Activated CD4-positive, alpha-beta memory T cell treated with anti-CD3 and anti-CD28 coated beads, Interleukin-2, amount 10 ng/mL, durations not matched to agents 7 days and 5 days (primary cell): ENCODE measurements at places on chromosomes 12 and 14. TPM values are rescaled to one million over a fixed set of nuclear protein-coding genes. Genes with fewer than 3 reads are reported as not detected.
A peak's percentile ranks its signal among the peaks of the same experiment; 100 is the strongest.

EGLN3 gene
- total RNA-seq, result 10.9 TPM

SELPLG gene
- 301 TPM for total RNA-seq

SSPN gene
- total RNA-seq, result not detected

DNA sequence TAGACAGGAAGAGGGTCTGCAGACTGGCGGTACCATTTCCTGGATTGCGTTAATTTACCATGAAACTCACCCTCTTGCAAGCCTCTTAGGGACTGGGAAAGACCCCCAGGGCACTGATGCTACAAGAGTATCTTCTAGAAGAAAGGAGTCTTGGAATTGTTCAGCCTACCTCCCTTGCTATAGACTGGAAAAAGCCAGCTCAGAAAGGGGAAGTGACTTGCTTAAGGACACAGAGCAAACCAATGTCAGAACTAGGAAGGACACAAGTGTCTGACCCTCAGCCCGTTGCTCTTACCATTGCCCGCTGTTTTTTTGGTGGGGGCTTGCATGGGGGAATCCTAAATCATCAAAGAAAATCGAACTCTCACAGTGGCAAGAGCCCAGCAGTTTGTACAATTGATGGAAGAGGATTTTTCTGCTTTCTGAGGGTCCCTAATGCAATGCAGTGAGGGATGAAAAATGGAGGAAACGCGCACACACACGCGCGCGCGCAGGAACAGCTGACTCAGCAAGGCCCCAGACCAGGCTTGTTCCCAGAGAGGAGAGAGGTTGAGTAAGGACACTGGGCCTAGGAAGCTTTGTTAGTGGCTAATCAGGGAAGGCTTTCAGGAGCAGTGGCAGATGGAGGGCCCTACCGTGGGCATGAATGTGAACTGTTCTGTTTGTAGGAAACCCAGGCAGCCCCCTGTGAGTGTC, 50.9 kb downstream of the RIN3 start:
- H3K27ac ChIP-seq, result no peak overlapping the region
- peaks cover 6% of the 10 kb centered on the region for H3K27me3 ChIP-seq
- H3K4me3 ChIP-seq, result no peak overlapping the region
- DNase-seq, result no peak
- H3K36me3 ChIP-seq, result peaks cover 25% of the 10 kb centered on the region

GRCh38 chr12:1470051-1470450, 124.3 kb downstream of the FBXL14 start:
- DNase-seq, result no peak
- no peaks in the 10 kb centered on the region for H3K27me3 ChIP-seq
- peaks cover 8% of the 10 kb centered on the region for H3K4me1 ChIP-seq
- H3K27ac ChIP-seq, result no peak overlapping the region
- no peaks in the 10 kb centered on the region for H3K36me3 ChIP-seq

GRCh38 chr14:76330411-76331327, 45.3 kb upstream of the ESRRB start:
- no peak overlapping the region for H3K4me3 ChIP-seq
- H3K36me3 ChIP-seq, result no peaks in the 10 kb centered on the region
- no peak overlapping the region for H3K27ac ChIP-seq
- no peaks in the 10 kb centered on the region for H3K4me1 ChIP-seq
- no peak for DNase-seq

DNA sequence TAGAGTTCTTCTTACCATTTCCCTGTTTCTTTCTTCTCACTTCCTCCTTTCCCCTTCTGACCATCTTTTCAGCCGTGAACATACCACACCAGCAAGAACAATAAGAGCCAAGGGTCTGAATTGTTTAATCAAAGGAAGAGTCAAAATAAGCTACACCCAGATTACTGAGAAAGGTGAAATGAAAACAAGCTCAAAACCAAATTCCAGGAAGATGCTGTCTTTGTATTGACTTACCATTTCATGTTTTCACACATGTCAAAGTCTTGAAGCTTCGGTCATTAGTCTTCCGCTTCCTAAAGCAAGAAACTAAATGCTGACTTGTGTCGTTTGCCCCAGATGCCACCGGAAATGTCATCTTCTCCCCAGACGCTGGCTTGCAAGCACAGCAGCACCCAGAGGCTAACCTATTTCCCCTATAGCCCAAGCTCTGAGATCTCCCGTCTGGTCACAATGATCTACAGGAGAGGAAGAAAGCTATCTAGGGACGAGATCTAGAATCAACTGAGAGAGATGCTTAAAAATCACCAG, 136.5 kb upstream of the AMIGO2 start:
- peaks cover 37% of the 10 kb centered on the region for H3K4me1 ChIP-seq
- no peaks in the 10 kb centered on the region for H3K27me3 ChIP-seq
- H3K27ac ChIP-seq, result peak overlapping the region; percentile 97
- DNase-seq, result peak; percentile 87
- H3K4me3 ChIP-seq, result peak overlapping the region; percentile 85

DNA sequence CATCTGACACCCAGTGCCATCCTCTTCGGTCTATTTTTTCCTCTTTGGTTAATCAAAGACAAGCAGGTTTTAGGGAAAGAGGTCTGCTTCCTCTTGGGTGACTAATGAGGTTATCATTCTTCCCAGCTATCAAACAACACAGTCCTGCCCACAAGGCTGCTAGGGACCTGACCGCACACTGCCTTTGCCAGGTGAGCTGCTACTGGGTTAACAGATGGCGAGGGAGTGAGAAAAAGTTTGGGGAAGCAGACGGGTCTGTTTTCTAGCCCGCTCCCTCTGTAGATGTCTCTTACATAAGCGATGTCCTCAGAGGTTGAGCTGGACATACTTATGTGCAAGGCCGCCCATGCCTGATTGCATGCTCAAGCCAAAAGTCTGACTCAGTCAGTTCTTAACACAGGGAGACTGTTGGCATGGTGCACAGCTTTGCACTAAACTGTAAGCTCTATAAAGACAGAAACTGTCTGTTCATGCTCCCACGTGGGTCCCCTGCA, 94.1 kb downstream of the SLC15A4 start:
- no peaks in the 10 kb centered on the region for H3K4me1 ChIP-seq
- DNase-seq, result no peak
- no peaks in the 10 kb centered on the region for H3K27me3 ChIP-seq
- no peak overlapping the region for H3K4me3 ChIP-seq
- H3K36me3 ChIP-seq, result no peaks in the 10 kb centered on the region

DNA sequence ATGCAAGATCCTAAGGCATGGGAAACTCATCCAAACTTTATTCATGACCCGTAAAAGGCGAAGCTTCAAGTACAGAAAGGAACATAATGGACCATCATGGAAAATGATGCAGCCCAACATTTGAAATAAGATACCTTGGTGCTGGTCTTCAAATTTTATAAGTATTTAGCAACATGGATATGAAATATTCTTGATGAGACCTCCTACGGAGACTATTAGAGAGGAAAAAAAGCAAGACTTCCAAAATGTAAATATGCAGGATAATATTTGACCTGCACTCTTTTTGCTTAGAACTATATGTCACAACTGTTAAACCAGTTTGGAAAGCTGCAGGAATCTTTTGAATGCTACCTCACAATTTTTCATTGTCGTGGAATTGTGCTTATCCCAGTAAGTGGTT, 168.8 kb upstream of the ARID2 start:
- DNase-seq, result no peak
- H3K27me3 ChIP-seq, result peaks cover 2% of the 10 kb centered on the region
- no peaks in the 10 kb centered on the region for H3K4me1 ChIP-seq
